ENCODE measurements at places on chromosomes 1 and 21.
A peak's percentile ranks its signal among the peaks of the same experiment; 100 is the strongest.

DNA sequence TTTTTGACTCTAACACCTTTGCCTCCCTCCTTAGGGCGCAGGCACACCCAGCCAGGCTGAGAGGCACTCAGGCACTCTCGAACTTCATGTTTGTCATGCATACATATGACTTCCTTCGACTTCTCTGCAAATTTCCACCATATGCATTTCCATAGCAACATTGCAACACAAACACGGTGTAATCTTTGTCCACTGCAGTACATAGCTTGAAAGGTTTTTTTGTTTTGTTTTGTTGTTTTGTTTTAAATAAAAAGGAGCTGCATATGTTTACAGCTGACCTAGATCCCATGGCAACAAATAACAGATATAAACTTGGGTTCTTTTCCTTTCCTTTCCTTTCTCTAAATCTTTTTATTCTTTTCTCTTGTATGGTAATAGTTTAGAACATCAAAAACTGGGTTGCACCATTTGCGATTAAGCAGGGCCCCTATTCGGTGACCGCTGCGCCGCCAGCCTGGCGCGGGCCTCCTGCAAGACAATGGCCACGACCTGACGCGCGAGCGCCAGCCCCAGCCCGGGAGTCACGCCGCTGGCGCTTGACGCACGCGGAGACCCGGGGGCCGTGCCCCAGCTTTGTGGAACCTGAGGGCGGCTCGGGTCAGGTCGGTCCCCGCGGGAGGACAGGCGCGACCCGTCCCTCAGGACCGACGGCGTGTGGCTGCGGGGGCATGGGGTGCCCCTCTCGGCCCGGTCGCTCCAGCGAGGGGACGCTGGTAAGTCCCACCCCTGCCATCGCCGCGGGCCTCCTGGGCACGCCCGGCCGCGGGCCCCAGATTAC lies 35.2 kb downstream of the CCN1 start:
- DNase-seq: peak; percentile 32

- no peak for DNase-seq
Measured at GRCh38 chr1:78911956-78912880, 94.3 kb downstream of the ADGRL4 start.

DNA sequence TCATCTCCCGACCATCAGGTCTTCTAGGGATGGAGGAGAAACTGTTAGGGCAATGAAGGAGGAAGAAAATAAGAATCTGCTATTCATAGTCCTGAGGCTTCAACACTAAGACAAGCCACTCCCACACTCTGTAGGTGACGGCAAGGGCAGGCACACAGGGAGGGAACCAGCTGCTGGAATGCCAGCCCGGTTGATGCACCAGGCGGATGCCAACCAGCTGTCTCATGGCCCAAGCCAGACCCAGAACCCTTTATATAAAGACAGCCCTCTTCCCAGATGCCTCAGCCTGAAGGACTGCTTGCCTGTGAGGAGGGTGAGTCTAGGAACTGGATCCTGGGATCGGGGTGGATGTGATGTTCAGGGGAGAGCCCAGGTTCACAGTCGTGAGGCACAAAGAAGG lies at the start of gene KPRP:
Gene KPRP, plus strand, starts transcription at position 279 of the 400 bp plus-strand sequence. CDS start 1,564 bp downstream, outside the sequence.
- DNase-seq: no peak

DNA sequence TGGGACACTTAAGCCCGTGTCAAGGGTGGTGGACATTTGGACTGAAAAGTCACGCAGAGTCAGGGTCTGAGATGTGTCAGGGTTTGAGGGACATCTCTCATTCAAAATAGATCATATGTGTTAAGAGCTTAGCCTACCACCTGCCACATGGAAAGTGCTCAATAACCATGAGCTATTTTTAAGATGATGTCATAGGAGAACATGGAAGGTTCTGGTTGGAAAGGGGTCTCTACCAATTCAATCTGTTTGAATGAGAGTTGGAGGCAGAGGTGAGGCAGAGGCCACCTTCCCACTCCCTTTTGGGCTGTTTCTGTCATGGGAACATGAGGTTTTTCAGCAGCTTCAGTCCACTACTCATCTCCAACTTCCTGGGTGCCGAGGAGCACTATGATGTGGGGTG lies 239.9 kb downstream of the GRIK3 start:
- no peak for DNase-seq

DNA sequence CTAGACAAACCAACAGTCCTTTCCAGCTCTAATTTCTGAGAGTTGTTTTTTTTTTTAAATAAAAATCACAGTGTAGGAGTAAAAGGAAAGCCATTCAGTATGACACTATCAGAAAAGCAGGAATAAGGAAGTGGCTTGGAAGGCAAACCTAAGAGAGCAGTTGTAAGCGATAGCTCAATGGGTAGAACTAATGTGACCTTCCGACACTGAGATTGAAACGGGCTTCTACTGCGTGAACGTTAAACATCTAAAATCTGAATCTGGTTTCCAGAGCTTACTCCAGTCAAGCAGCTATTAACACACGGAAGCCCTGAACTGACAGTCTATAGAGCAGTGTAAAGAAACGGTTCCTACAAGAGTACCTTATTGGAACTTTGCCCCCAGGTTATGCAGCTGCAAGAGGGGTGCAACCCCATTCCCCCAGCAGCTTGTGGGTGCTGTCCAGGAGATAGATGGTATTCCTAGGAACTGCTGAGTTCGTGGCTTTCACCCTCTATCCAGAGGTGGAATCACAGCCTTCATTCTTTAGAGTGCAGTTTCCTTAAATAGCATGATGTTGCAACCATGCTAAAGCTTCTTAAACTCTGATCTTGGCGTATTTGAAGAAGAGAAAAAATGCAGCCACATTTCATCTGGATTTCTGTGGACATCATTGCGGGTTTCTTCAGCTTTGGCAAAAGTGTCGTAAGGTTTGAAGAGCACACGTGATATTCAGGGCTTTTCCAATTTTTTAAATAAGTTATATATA lies 3.3 kb upstream of the IRF2BP2 start:
- no peak for DNase-seq

DNA sequence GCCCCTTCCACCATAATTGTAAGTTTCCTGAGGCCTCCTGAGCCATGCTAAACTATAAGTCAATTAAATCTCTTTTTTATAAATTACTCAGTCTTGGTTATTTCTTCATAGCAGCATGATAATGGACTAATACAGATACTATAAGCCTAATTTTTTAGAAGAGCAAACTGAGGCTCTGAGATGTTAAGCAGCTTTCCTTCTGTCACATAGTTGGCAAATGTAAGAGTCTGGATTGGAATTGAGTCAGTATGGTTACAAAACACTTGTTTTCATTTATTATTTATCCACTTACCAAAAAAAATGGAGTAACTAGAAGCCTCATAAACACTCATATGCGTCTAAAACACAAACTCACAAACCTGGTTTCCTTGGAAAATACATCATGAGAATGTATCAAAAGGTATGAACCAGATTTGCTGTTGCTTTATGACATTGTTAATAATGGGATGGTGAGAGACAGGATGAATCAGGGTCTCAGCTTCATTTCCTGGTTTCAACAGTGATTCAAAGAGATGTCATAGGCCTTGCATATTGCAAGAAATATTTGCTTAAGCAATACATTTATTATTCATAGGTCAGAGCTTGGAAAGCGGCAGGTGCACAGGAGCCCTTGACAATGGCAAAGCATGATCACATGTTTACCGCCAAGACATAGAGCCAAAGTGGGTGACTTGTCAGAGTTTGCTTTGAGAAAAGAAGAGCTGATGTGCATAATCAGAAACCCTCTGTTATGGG lies 221.5 kb downstream of the GRIK1 start:
- no peak for DNase-seq

DNA sequence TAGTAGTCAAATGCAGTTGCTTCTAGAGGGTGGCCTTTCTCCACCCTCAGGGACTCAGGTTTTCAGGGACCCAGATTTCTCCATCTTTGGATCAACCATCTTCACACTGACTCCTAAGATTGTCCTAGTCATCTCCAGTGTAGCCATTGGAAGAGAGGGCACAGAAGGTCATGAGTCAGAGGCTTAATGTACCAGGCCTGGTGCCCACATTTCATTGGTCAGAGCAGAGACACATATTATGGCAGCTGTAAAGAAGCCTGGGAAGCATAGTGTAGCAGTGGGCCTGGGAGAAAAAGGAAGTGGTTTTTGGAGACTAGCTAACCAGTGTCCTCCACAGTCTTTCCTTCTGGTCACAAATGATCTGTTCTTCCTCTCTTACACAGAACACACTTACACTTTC lies 122.5 kb downstream of the GIPC2 start:
- DNase-seq: no peak

DNA sequence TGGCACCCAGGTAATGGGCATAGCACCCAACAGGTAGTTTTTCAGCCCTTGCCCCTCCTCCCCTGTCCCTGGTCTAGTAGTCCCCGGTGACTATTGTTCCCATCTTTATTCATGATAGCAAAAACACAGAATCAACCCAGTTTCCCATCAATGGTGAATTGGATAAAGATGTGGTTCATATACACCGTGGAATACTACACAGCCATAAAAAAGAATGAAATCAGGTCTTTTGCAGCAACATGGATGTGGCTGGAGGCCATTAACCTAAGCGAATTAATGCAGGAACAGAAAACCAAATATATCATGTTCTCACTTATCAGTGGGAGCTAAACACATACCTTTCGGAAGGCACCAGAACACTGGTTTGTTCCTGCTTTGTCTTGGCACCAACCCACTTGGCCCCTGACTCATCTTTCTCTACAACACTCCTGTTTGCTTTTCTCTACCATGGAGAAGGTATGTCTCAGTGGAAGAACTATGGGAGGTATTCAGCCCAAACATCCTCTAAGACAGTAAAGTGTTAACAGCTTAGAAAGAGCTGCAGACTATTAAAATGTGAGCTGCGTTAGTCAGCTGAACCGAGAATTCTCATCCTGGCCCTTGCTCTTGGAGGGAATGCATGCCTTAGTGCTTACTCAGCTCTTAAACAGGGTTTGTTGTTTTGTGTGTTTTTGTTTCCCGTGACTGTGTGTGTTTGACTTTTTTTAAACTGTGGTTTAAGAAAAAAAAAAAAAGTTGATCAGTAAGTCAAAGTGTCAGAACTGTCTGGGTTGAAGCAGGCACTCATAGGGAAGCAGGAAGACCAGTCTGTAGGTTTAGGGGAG lies 203.0 kb downstream of the TOMM20 start:
- peak; percentile 29 for DNase-seq

DNA sequence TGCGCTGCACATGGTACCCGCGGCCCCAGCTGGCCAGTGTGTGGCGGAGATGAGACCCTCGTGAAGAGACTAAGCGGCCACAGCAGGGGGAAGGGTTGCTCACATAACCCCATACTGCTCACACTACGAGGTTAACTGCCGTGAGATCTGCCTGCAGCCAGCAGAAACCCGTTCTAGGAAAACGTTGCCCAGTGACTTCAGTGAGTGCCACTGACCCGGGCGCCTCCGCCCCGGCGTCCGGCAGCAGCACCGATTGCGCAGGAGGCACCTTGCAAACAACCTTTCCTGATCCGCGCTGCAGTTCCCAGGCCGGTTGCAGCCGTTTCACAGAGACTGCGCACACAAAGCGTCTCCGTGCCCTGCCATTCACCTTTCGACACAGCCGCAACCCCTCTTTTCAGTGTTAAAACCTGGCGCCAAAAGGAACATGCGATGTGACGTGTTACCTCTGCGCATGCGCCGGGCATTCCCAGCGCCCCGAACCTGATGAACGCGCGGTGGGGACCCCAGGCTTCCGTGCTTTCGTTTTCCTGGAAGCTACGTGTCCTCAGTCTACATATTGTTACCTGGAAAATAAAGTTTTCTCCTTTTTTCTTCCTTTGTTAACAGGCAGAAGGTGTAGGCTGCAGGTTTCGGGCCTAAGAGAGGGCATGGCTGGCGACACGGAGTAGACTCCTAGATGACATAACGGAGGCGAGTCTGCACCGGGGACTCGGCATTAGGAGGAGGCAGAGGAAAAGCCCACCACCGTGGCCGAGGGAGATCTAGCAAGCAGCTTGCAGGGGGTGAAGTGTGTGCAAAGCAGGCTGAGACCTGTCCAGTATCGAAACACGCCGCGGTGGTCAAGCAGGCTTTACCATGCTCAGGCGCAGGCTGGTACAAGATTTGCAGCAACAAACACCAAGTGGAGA lies 8.9 kb downstream of the VPS26C start:
- DNase-seq: peak; percentile 84

- DNase-seq: no peak
Measured at GRCh38 chr1:84918726-84919336, 25.8 kb upstream of the LPAR3 start.

GRCh38 chr21:18545908-18546307 lies 142.3 kb upstream of the TMPRSS15 start:
- no peak for DNase-seq

DNA sequence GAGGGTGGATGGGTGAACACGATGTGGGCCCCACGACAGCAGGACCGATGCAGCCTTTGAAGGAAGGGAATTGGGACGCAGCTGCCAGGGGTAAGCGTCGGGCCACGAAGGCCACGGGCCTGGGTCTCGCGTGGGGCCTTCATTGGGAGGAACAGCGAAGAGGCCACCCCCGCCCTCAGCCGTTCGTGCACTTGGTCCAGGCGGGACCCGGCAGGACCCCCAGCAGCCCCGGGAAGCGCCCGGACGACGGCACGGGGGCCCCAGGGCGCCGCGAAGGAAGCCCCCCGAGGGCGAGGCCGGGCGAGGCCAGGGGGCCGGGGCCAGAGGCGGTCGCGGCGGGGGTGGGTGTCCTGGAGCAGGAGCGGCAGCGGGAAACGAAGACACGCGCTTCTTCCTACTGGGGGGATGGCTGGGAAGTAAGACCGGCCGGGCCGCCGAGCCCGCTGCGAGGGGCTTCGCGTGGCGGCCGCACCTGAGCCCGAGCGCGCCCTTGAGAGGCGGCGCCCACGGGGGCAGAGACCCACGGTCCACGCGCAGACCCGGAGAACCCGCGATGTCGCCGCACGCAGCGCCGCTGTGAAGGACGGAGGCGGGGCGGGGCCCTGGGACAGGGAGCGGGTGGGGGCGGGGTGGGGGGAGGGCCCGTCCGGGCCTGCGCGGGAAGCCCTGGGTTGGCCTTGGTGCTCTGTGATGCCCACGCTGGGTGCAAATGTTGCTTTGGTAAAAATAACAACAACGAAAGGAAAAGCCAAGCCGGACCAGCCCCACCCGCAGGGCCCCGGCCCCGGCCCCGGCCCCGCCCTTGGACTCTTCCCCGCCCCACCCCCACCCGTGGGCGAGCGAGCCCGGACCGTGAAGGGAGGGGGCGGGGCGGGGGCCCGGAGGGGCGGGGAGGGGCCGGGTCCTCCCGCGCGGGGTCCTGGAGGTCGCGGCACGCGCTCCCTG lies 56.0 kb upstream of the ADARB1 start:
- no peak for DNase-seq

GRCh38 chr1:241639623-241640148 lies 483 bp downstream of the CHML start:
- DNase-seq: peak; percentile 33

DNA sequence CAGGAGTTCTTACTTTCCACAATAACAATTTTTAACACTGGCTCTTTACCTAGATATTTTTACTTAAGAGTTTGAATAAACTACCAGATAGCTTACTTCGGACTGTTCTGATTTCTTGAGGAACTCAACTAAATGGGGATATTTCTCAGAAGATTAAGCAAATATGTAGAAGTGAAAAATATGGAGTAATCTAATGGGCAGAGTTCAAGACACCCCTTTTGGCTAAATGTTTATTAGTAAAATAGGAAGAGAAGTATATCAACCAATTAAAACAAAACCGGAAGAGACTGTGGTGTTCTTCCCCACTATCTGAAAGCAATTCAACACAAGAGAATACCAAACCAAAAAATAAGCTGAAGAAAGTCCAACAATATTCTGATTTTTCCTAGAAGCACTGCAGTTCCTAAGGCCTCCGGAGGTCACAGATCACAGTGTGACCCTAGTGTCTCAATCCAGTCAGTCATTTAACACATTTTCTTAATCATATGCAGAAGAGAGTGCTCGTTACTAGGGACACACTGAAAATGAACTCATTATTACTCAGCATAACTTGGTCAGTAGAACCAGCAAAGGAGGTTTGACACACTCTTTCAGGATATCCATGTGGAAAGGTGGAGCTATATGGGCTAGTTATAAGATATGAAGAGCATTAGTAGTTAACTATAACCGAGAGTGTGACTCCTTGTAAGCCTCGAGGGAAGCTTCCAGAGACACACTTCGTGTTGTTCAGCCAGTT lies 5.2 kb downstream of the SIPA1L2 start:
- no peak for DNase-seq
